ENCODE measurements at places on chromosomes 3 and 15.

DNA sequence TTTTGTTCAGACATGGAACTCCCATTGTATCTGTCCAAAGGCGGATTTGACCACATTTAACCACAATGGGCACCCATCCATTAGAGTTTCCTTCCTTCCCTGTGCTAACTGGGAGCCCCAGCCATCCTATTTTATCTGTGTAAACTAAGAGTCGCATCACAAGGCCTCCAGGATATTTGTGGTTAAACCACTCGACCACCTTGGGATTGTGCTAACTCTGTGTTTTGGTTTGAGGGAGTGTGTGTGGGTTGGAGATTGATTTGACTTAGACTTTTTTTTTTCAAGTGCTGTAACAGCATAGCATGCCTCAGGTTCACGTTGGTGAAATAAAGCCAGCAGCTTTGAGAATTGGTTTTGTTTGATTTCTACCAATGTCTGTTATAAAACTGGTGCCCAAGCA lies 100.4 kb upstream of the TP63 start:
- no peak for DNase-seq

- DNase-seq = no peak
Observed at GRCh38 chr3:128218548-128219257, 65.4 kb downstream of the EEFSEC start.

- no peak for DNase-seq
Observed at GRCh38 chr3:25572919-25573385, 91.8 kb downstream of the TOP2B start.

GRCh38 chr3:171673951-171674350 lies 136.3 kb downstream of the PLD1 start:
- no peak for DNase-seq

GRCh38 chr3:68378631-68379030 lies 553.7 kb downstream of the TAFA4 start:
- no peak for DNase-seq

GRCh38 chr15:63630036-63630751 lies 33.0 kb downstream of the FBXL22 start:
- DNase-seq = no peak

- no peak for DNase-seq
Observed at GRCh38 chr3:39780352-39780751, 29.1 kb upstream of the MYRIP start.

- DNase-seq = no peak
Observed at GRCh38 chr3:30933478-30934207, 39.2 kb upstream of the GADL1 start.

- no peak for DNase-seq
Observed at GRCh38 chr3:31848163-31848818, 132.8 kb downstream of the OSBPL10 start.

GRCh38 chr3:184776916-184777315 lies 35.0 kb upstream of the VPS8 start:
- DNase-seq = no peak

DNA sequence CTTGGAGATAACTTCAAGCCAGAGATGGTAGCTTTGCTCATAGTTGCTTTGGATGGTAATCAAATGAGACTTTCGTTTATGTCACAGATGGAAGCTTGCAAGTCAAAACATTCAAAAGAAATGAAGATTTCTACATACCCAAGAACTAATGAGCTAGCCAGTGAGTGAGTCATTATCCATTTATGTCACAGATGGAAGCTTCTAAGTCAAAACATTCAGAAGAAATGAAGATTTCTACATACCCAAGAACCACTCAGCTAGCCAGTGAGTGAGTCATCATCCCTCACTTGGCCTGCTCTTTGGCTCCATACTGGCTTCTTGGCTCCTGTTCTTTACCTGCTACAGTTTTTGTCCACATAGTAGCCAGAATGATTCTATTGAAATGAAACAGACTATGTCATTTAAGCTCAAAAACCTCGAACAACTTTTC lies 559.8 kb upstream of the CBLB start:
- DNase-seq = no peak

- peak; percentile 14 for DNase-seq
Observed at GRCh38 chr3:27483117-27484014, 818 bp downstream of the SLC4A7 start.

DNA sequence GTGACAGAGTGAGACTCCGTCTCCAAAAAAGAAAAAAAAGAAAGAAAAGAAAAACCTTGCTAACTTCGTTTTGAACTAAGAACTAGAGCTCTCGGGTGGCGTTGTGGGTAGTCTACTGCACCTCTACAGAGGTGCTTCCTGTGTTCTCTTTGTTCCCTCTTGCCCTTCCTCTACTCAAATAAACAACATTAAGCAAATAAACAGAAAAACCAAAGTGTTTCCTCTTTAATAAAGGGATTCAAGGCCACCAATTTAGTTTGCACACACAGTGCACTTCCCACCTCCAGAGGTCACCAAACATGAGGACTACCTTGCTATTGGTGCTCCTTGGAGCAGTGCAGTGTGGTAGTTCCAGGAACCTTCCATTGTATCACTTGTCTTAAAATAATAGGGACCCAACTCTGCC lies 354.2 kb upstream of the TBL1XR1 start:
- DNase-seq = no peak

DNA sequence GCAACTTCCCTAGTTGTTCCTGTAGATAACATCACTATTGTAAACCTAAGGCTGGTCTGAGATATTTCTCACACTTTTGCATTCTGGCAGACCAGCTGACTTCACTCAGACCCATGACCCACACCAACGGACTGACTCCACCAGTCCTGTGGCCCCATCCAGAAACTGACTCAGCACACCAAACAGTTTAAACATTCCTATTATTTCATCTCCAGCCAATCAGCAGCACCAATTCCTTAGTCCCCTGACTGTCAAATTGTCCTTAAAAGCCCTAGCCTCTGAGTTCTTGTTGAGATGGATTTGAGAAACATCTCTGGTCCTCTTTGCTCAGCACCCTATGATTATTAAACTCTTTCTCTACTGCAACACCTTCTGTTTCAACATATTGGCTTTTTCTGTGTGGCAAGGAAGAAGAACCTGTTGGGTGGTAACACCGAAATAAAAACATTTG lies 12.2 kb upstream of the IDH2 start:
- no peak for DNase-seq

DNA sequence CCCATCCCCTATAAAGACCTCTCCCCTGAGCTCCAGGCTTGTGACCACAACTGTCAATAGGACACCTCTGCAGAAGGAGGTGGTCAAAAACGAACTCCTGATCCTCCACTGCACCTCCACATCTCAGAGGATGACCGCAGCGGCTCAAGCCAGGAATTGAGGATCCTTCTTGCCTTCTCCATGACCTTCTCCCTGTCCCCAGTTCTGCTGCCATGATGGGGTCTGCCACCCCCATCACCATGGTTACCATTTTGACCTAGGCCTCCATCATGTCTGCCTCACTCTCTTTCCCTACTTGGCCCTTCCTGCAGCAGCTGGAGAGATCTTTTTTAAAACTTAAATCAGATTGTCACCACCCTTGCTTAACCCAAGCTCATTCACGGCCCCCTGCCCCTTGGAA lies 81.3 kb upstream of the LINGO1 start:
- DNase-seq = no peak

GRCh38 chr3:67593761-67594234 lies 60.6 kb downstream of the SUCLG2 start:
- no peak for DNase-seq

Data from C1 segment of cervical spinal cord (tissue), 14 donors.